ENCODE measurements at places on chromosomes 1 and 21.
A peak's percentile ranks its signal among the peaks of the same experiment; 100 is the strongest.

DNA sequence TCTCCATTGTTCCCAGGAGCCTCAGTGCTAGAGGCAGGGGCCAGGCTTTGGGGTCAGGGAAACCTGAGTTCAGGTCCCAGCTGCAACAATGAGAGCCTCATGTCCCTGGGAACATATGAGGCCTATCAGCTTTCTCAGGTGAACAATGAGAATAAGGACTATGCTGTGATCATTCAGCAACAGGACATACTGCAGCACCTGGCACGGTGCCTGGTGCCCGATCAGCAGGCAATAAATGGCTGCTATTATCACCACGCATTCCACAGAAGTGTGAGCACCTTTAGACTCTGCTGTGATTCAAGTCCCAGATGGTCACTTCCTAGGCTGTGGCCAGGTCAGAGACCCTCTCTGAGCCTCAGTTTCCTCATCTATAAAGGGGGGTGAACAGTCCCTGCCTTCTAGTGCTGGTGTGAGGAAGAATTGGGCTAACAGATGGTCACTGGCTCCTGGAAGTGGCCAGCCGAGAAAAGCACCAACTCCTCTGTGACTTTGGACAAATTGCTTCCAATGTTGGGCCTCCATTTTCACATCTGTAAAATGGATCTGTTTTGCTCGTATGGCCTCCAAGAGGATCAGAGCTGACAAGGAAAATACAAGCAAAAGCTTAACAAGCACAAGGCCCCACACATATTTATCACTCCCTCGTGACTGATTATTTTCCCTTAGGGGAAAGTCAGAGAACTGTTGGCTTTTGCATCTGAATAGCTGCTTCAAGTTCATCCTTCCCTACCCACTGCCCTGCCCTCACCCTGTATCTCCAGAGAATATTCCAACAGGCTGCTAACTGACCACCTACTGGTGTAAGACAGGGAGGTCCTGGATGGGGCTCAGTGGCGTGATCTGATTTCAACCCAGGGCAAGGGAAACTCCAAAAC, 1.1 kb downstream of the SLC5A9 start:
- DNase-seq: no peak

DNA sequence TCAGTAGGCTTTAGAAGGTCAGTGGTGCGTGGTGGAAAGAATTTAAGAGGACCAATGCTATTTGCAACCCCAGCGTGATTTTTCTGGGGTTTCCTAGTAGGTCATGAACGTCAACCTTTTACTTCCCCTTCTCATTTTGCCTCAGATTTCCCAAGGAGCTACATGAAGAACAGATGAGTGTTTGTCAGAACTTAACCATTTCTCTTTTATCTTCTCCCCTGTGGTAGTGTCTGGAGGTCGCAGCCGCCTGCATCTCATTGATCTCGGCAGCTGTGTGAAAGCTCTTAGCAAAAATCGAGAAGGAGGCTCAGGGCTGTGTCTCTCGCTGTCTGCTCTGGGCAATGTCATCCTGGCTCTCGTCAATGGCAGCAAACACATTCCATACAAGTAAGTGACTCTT, 491.1 kb downstream of the KIF26B start:
- DNase-seq: no peak

GRCh38 chr1:237258871-237259270, 216.9 kb downstream of the RYR2 start:
- DNase-seq: no peak

GRCh38 chr1:222095606-222096475, 354.0 kb upstream of the DUSP10 start:
- DNase-seq: no peak

DNA sequence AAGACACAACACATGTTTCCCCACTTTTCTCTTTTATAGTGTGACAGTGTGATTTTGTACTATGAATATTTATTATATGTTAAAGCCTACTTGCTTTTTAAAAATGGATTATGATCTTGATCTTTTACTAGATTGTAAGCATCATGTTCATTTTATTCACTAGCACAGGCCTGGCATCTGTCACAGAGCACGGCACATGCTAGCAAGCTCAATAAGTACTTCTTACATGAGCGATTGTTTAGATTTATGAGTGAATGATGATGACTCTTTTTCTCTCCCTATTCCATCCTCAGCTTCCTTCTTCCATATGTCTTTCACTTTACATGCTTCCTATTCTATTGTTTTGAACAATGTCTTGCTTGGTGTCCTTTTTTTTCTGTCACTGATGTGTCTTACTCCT, 1454.1 kb downstream of the MRPL39 start:
- no peak for DNase-seq

- no peak for DNase-seq
Observed at GRCh38 chr1:63600248-63600647, 7.0 kb downstream of the PGM1 start.

GRCh38 chr1:226820941-226821718, 49.3 kb upstream of the PSEN2 start:
- peak; percentile 81 for DNase-seq

GRCh38 chr1:206558794-206559671, 51.7 kb downstream of the RASSF5 start:
- DNase-seq: no peak

GRCh38 chr1:21906173-21907078, 30.7 kb downstream of the HSPG2 start:
- no peak for DNase-seq

GRCh38 chr1:228972576-228972975, 237.3 kb downstream of the RHOU start:
- DNase-seq: no peak

- DNase-seq: no peak
Observed at GRCh38 chr1:207054491-207054890, 1.4 kb downstream of the PFKFB2 start.

- DNase-seq: no peak
Observed at GRCh38 chr1:16391411-16391810, 24.4 kb downstream of the SZRD1 start.

GRCh38 chr1:147726168-147726567, 34.2 kb downstream of the GJA5 start:
- DNase-seq: no peak

- no peak for DNase-seq
Observed at GRCh38 chr1:47533793-47534328, 96.0 kb downstream of the FOXD2 start.

DNA sequence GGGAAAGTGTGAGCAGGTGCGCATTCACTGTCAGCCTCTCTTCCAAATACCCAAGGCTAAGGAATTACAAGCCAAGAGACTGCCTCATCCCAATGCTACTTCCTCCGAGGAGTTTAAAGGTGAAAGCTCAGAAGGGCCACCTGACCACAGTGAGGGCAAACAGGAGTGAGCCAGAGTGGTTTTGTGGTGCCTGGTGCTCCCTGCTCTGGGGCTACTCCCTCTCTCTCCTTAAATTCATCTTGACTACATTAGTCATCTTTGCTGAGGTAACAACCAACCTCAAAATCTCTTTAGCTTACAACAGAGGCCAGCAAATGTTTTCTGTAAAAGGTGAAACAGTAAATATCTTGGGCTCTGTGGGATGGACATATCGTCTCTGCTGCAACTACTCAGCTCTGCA, 14.2 kb upstream of the ZBTB8A start:
- peak; percentile 98 for DNase-seq

DNA sequence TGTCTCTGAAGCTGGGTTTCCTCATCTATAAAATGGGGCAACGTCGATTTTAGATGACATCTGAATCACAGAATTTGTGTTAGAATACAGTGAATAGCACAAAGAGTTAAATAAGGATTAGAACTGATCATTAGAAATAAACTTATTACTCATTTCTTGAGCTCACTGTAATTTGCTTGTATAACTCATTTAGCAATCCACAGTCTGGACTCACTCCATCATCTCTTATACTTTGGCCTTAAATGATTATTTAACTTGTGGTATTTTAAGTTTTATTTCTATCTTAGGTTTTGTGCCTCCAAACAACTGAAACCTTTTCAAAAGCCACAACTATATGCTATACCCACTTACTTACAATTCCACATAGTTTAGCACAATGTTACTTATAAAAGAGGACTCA, 128.0 kb downstream of the CDC42BPA start:
- no peak for DNase-seq

- DNase-seq: peak; percentile 14
Observed at GRCh38 chr1:26703478-26703877, 7.7 kb downstream of the ARID1A start.

DNA sequence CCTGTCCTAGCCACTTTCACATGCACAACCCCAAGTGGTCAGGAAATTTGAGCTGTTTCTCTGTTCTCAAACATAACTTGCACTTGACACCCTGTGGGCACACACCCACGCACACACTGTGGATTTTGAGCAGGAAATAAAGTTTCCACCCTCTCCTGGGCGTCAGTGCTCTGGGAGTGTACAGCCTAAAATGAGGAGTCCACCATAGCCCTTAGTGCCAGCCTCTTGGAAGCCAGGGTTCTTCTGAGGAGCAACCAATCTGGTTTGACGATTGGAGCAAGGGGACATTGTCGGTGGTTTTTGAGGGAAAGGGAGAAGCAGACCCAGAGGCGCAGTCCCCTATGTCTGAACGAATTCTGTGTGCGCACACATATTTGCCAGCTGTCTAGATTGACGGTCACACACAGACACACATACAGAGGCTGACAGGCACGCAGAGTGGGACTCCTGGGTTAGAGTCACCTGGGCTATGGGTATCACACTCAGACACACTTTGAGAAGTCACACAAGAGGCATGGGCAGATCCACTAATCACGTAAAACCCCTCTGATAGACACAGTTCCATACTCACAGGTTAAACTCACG, 2.7 kb downstream of the DMBX1 start:
- no peak for DNase-seq

DNA sequence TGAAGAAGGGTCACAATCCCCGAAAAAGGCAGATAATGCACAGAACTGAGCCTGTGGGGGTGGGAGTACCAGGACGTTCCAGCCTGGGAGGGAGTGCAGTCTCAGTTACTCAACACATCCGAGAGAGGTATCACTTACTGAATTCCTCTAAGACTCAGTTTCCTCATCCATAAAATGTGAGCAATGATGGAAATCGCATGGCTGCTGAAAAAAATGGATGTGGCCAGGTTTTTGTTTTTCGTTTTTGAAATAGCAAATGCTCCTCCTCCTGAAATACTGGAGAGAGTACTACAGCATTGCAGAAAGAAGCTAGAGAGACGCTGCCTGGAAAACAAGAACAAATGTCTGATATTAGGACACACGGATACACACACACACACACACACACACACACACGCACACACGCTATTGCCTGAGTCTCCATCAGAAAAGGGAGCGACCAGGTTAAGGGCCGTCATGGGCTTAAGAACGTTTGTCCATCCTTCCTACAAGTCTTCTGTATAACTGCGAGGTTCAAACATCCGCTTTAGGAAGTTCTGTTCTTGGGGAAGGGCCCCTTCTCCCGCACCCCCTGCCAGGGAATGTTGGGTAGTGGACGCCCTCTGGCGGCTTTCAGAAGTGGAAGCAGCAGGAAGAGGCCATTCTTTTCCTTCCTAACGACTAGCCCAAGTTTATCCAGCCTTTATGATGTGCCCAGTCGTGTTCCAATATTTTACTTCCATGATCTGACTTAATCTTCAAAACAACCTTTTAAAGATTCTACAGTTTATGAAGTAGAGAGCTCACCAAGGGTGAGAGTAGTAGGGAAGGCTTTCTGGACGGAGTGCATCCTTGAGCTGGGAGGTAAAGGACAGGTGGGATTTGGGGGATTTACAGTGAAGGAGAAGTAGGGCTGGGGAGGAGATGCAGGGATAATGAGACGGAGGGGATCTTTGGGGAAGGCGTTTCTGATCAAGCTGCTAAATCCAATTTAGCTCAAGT, 699 bp upstream of the NES start:
- peak; percentile 48 for DNase-seq

DNA sequence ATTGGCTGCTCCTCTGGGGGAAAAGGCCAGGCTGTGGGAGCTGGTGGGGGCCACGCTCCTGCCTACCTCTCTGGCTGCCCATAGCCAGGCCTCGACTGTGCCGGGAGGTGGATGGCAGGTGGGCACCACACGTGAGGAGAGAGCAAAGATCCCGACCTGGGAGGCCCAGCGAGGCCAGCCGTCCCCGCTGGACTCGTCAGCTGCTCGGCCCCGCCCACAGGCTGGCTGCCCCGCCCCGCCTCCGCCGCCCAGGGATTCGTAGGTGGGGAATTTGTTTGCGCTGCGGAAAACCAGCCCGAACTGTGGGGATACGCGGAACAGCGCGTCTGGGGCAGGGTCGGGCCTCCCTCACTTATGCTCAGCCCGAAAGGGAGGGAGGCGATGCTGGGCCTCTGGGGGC, 31.7 kb downstream of the TP73 start:
- no peak for DNase-seq

DNA sequence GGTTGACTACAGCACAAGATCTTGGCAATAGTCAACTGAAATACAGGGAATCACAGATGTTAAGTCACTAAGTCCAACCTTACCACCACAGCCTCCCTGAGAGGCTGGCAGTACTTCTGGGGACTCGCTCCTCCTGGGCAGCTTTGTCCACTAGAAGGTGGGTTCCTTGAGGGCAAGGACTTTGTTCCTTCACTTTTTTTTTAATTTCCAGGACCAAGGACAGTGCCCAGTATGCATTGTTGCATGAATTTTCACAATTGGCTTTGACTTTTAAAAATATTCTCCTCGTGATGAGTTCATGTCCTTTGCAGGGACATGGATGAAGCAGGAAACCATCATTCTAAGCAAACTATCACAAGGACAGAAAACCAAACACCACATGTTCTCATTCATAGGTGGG, 96.7 kb upstream of the IGSF21 start:
- DNase-seq: no peak

GRCh38 chr1:38502758-38503157, 356.8 kb downstream of the RRAGC start:
- no peak for DNase-seq

DNA sequence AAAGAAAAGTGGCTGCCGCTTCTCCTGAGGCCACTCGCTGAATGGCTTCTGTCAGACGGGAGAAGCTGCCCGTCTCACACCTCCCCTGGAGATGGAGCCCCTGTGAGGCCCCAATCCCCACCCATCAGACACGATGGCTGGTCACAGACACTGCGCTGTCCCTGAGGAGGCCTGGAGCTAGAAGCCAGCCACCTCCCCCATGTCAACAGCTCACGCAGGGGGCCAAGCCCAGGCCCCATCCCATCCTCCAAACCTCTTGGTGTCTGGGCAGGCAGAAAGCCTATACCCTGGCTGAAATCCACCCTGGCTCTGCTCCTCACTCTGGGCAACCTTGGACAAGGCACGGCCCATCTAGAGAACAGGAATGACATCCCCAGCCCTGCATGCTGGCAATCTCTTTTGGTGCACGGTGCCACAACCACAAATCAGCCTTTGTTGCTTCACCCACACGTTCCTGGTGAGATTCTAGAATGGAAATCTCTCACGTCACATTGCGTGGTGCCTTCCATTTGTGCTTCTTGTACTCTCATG, 273.9 kb upstream of the VAMP3 start:
- no peak for DNase-seq

GRCh38 chr1:156502894-156503697, 2.5 kb upstream of the MEF2D start:
- DNase-seq: peak; percentile 97

DNA sequence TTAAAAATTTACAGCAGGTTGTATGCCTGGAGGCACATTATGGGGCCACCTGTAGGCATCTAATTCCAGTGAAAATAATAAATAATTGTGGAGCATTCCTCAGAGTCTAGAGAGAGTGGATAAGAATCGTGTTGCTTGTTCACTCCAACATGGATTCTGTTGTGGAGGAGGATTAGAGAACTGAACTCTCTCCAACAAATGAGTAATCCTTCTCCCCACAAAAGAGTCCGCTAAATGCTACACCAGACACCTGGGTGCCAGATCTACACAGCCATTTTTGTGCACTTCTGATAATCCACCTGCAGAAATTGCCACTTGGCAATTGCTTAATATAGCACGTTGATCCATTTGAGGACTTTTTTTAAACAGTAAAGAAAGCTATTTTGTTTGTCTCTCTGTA, 113.7 kb upstream of the DPYD start:
- peak; percentile 80 for DNase-seq

All from NCI-H226 (cell line).